ENCODE measurements at places on chromosomes 1 and 21.

DNA sequence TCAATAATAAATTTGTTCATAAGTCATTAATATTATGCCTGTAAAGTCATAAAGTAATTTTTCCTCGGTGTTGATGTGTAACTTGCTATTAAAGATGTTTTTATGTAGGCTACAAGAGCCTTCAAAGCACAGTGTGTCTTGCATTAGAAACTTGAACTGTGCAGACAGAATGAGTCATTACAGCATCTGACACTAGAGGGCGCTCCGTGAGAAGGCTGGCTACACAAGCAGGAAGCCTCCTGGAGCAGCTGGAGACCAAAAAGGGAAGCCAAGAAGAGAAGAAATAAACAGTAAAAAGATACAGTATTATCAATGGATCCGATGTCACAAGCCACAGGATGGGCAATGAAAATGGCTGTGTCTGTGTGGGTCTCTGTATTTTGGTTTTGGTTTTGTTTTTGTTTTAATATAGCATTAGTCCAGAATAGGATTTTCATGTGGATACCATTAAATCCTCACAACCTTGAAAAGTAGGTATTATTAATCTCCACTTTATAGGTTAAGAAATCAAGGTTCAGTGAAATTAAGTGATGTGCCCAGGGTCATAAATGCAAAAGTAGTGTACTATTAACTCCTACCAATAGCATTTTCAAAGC, 16.1 kb upstream of the LRRC8D start:
- DNase-seq = peak; percentile 93

DNA sequence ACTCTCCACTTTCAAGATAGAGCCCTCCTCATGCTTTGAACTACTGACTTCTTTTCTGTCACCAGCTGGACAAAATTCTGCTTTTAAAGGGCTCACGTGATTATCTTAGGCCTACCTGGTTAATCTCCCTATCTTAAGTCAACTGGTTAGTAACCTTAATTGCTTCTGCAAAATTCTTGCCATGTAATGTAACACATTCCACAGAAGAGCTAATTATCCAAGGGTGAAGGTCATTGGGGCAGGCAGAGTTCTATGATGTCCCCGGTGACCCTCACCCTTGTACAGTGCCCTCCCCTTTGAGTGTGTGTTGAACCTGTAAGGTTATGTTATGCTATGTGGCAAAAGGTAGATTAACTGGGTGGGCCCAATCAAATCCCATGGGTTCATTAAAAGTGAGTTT, 25.2 kb upstream of the FOXE3 start:
- no peak for DNase-seq

DNA sequence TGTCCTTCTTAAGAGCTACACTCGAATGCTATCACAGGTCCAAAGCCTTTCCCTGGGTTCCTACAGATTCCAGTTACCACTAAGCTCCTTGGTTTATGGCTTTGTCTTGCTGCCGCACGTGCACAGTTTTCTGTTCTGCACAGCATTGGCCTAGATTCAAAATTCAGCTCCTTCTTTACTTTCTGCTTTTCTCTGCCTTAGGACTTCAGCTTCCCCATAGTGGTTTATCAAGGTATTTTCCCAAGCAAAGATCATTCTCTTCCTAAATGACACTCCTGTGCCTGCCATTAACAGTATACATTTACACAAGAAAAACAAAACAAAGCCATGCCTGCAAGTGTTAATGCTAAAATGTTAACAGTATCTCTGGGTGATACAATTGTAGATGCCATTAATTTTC, 41.8 kb downstream of the PTPRU start:
- DNase-seq = no peak

- DNase-seq = peak; percentile 65
Measured at GRCh38 chr1:150906329-150906728, 19.4 kb downstream of the CTXND2 start.

DNA sequence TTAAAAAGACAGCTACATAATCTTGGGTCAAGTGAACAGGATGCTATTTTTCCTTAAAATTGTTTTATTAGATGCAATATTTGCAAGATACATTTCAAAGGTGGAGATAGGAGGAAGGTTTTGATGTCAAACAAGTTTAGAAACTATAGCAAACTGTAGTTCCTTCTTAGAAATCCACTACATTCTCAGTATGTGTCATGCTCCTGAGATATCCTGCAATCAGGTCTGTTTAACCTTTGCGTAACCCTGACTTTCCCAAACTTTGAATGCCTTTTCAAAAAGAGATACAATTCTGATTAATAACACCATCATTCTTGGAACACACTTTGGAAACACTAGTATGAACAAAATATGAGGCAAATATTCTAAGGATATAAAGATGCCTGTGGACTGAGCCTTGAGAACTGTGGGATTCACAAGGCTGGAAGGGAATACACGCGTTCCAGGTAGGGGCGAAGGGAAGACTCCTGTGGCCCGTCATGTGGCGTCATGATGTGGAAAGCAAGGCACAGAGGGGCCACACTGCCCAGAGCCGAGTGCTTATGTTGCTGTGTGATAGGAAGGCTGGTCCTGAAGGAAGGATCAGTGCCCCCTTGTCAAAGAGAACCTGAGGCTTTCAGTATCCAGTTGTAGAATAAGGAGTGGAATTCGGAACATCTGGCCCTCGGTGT, 19.6 kb upstream of the TARBP1 start:
- no peak for DNase-seq

DNA sequence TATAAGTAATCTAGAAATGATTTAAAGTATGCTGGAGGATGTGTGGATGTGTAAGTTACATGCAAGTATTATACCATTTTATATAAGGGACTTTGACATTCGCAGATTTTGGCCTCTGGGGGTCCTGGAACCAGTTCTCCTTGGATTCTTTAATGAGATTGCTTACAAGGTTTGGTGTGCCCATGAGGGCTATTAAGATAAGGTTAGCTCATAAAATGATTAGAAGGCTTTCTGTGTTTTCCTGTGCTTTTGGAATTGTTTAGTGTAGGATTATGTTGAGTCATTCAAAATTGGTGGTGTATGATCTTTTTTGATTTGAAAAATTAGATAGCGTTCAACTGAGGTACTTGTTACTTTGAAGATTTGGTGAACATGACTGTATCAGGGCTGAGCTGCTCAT, 5.6 kb downstream of the USP25 start:
- DNase-seq = peak; percentile 8

DNA sequence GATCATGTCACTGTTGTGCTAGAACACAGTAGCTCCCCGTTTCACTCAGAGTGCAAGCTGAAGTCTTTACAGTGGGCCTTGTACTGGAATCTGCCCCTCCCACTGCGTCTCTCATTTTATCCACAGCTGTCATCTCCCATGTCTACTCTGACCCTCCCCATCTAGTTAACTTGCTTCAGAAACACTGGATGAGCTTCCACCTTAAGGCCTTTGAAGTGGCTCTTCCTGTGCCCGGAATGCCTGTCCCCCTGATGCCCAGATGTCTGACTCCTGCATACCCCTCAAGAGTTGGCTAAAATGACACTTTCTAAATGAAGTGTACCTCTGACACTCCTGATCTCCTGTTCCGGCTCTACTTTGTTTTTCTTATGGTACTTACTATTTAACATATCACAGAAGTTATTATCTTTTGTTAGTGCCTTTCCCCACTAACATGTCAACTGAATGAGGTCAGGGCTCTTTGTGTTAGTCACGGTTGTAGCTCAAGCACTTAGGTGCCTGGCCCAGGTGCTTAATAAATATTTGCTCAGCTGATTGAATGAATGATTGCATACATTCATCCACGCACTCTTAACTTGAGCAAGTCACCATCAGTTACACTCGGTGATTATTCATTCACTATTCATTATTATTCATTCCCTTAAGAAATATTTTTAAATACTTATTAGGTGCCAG, 13.3 kb downstream of the ARV1 start:
- DNase-seq = peak; percentile 66

DNA sequence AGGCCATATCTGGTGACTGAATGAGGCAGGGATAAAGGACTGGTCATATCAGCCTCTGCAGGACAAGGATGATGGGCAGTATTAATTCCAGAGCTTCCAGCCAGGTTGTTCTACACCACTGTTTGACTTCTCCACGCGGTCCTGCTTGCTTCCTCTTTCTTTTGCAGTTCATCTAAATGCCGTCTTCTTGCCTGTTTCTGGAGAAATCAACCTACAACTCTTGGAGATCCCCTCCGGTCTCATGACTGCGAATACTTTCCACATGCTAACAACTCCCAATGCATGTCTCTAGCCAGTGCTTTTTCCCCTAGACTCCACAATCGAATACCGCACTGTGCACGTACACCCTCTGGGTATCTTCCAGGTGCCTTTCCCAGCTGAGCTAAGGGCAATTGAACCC, 14.1 kb upstream of the TIAM1 start:
- no peak for DNase-seq

DNA sequence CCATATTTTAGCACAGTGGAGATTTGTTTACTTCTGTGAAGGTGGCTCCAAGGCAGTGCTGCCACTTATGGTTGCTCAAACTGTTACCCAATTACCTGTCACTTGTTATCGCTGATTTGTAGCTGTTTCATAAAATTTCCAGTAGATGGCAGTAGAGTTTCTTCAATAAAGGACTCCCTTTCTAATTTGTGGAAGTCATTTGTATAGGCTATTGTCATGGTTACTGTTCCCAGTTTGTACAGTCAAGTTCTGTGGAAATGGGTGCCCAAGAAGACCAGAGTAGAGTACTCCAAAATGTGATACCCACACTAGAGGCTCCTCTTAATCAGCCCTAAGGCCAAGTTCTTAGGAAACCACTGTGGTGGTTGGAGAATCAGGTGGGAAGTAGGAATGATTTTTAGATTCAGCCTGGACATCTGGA, 186.1 kb downstream of the CLEC20A start:
- peak; percentile 85 for DNase-seq

DNA sequence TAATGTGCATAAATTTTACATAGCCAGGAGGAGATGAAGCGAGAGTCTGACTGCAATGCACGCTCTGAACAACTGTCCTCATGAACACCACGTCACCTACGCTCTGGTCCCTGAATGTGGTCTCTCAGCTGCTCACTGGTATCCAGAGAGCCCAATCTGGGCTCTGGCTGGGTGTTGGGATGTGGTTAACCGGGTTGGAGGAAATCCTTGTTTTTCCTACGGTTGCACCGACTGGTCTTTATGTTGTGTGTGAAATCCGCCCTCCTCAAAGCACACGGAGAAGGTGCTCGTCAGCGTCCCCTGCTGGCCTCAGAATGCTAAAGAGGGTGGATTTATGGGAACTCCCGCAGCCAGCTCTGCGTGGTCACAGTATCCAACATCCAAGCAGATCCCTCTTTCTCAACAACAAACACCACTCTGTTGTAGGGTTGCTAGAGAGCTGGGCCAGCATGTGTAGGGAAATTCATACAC, 51.8 kb upstream of the FAM89A start:
- peak; percentile 72 for DNase-seq

DNA sequence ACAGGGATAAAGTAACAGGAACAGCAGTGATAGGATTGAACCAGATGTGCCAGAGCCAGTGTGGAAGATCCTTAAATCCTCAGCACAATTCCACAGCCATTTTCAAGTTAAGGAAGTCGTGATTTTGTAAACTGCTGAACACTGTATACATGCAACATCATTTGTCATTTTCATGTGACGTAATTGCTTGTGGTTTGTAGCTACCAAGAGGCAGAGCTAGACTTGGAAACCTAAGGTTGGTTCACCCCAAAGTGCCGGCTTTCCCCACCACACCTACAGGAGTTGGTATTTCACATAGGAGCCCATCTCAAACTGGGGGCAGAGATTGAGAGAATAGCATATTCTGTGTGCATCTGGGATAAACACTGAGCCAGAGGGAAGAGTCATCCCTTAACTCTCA, 113.9 kb downstream of the CAPN8 start:
- DNase-seq = no peak

DNA sequence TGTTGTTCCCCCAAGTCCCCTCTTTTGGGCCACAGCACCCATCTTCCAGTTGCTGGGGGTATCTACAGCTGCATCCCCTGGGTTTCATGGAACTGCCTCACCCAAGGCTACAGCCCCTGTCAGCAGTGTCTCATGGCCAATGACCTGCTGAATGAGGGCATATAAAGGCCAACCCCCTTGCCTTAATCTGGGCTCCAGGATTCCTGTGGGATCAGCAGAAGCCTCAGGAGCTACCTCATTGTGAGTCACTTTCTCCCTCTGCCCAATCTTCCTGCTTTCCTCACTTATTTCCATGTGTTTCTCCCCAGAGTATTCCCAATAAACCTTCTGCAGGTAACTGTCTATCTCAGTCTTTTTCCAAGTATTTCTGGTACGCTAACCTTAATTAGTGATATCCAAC, 37.3 kb upstream of the SYT14 start:
- peak; percentile 90 for DNase-seq

Data from PC-3 (cell line).